Suppressor macrophage treated with lipopolysaccharide for 1 hour (primary cell): ENCODE measurements at places on chromosomes 4 and X.

DNA sequence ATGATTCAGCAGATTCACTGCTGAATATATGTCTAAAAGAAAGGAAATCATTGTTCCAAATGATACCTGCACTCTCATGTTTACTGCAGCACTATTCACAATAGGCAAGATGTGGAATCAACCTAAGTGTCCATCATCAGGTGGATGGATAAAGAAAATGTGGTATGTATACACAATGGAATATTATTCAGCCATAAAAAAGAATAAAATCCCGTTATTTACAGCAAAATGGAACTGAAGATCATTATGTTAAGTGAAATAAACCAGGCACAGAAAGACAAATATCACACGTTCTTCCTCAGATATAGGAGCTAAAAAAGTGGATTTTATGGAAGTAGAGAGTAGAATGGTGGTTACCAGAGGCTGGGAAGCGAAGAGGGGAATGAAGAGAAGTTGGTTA is 130.4 kb downstream of the STIM2 start:
- DNase-seq, result no peak

DNA sequence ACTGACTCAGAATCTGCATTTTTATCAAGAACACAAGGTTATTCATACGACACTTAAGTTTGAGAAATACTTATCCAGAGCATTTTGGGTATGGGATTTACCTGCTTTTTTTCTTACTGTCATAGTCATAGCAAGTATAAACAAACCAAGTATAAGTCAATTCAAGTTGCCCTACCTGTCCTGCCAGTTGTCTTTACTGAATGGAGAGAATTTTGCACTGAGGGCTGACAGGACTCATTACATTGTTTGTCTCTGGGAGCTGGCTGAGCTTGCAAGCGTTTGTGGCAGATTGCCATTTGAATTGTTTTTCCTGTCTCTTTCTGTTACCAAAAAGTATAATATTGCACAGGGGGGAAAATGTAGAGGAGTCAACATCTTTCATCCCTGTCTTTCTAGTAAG is 278.9 kb upstream of the MAGEC2 start:
- no peak for DNase-seq

DNA sequence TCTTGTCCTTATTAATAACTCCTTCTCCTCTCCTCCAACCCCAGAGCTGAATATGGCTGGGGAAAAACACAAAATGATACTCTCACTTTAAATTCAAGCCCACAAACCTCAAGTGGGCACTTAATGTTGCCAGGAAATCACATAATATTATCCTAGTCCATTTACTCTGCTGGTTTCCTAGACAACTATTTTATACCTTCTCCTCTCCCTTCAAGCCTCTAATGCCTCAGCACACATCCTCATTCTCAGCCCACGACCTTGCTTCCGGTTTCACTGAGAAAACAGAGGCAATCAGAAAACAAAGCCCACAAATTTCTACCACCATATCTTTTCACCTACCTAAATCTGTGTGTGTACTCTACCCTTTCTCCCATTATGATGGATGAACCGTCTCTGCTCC is 12.1 kb upstream of the CLCN5 start:
- DNase-seq, result peak; percentile 16

DNA sequence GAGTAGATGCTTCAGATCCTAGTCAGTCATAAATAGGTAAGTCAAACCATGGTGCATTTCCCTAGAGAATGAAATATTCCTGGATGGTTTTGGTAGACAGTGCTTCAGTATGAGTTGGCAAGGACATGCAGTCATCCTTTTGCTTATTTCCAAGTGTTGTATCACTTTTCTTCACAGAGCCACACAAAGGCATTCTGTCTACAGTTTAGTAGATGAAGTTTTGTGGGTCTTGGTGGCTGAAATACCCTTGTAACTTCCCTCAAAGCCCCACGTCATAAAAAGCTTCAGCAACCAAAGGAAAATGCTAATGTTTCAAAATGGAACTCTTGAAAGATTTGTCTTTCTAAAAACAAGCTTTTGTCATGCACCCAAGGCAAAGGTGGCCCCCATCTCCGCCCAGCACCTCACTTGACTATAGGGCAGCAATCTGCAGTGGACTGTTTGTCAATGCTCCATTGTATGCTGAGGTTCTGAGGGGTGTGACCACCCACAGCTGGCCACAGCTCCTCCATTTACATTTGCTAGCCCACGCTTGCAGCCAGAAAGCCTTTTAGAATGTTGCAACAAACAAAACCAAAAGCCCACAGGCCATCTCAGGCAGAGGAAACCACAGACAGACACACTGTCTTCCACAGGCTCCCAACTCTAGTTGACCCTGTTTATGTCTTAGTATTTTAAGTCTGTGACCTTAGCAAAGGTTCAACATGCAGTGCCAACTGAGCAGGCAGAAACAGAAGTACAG is 87.1 kb upstream of the FAM9C start:
- peak; percentile 19 for DNase-seq

GRCh38 chrX:41822892-41823291 is 98.9 kb downstream of the GPR82 start:
- DNase-seq, result no peak

DNA sequence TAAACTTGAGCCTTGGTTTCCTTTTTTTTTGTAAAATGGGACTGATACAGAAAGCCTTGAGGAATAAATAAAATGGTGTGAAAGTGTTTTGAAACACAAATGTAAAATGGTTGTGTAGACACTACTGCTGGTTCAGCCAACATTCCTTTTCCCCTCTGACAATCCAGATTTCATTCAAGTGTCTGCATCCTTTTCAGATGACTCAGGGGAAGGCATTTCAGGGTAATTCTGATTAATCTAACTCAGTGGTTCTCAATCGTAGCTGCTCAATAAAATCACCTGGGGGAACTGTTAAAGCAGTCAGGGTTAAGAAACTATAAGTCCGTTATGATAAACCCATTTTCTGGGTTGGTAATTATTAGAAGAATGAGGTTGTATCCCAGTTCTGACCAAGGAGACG is 4.6 kb downstream of the ARHGAP10 start:
- DNase-seq, result no peak

GRCh38 chr4:84814094-84814750 is 152.3 kb downstream of the WDFY3 start:
- DNase-seq, result peak; percentile 85

DNA sequence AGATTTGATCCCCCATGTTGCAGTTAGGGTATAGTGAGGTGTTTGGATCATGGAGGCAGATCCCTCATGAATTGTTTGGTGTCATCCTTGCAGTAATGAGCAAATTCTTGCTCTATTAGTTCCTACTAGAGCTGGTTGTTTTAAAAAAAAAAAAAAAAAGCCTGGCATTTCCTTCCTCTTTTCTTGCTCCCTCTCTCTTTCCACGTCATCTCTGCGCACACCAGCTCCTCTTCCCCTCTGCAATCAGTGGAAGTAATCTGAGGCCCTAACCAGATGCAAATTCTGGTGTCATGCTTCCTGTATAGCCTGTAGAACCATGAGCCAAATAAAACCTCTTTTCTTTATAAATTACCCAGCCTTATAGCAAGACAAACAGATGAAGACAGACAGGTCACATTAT is 24.5 kb downstream of the WDR17 start:
- DNase-seq, result peak; percentile 69

GRCh38 chr4:17095771-17096170 is 197.3 kb upstream of the LDB2 start:
- no peak for DNase-seq

GRCh38 chrX:15471028-15471427 is 22.1 kb downstream of the PIR start:
- DNase-seq, result peak; percentile 74

GRCh38 chr4:148923881-148924280 is 481.7 kb upstream of the NR3C2 start:
- DNase-seq, result no peak
